ENCODE measurements at places on chromosomes 1 and 21.

GRCh38 chr1:156664767-156665411 is 12.3 kb downstream of the NES start:
- DNase-seq = no peak

DNA sequence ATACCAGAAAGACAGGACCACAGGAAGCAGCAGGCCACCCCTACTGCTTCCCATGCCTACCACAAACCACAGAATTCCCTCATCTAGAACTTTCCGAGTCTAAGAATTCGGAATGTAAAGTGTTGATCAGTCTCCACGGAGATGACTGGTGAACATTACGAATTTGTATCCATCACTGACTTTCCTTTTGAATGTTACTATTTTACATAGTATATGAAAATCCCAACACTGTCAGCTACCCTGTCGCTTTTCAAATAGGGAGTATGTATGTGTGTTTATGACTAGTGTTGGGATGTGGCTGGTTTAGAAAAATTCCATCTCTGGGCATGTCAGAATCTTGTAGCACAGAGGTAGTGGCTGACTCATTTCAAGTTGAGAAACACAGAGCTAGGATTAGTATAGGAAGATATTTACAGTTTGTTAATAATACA is 118.2 kb downstream of the COQ8A start:
- DNase-seq = no peak

DNA sequence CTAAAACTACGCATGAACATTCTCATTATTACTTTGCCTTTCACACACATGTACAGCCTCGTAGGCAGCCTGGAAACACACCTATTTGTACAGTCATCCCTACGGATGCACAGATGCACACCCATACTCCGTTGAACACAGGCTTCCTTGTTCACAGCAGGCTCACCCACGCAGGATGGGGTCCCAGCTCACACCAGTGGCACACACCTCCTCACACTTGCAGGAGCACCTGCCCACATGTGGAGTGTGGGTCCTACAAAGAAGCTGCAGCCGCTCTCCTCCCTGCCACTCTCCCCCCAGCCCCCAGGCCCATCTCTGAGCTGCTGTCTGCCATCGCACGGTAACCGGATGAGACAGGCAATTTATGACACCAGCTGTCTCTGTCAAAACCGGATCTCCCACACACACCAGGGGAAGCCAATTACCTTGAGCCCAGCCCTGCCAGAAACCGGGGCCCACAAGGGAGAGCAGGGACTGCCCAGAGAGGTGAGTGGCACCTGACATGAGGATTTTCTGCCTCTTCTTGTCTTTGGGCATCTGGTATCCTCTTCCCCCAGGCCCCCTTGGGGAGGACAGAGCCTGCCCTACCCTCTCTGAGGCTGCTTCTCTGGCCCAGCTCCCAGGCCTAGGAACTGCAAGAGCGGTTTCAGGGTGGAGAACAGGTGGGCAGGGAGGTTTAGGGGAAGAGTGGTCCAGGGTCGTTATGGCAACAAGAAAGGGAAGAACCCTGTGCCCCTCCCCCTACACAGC is 175.4 kb downstream of the IGSF21 start:
- no peak for DNase-seq

GRCh38 chr1:44246806-44247205 is 33.5 kb downstream of the DMAP1 start:
- DNase-seq = no peak
